A549 treated with AZD2906 at 1 μM for 4 hours (cell line): ENCODE measurements at places on chromosomes 6 and 20. TPM values are rescaled to one million over a fixed set of nuclear protein-coding genes. Genes with fewer than 3 reads are reported as not detected.

Gene C20orf204
- total RNA-seq: 0.10 to 0.56 TPM (median 0.41 TPM) in 5 replicates

Gene TEAD3
- 6.8 to 9.2 TPM (median 8.6 TPM) in 5 replicates for total RNA-seq

Gene BEND6
- total RNA-seq: 0.68 to 1.1 TPM (median 0.84 TPM) in 5 replicates

Gene SLC13A3
- total RNA-seq: 0.02 to 0.14 TPM (median 0.08 TPM) in 4 of 5 replicates, not detected in the other

Gene APOM
- 2.9 to 3.7 TPM (median 3.1 TPM) in 5 replicates for total RNA-seq
